Activated CD8-positive, alpha-beta memory T cell treated with anti-CD3 and anti-CD28 coated beads, Interleukin-2, amount 50 U/mL, for 48 hours (primary cell): ENCODE measurements at places on chromosomes 3 and 15.

DNA sequence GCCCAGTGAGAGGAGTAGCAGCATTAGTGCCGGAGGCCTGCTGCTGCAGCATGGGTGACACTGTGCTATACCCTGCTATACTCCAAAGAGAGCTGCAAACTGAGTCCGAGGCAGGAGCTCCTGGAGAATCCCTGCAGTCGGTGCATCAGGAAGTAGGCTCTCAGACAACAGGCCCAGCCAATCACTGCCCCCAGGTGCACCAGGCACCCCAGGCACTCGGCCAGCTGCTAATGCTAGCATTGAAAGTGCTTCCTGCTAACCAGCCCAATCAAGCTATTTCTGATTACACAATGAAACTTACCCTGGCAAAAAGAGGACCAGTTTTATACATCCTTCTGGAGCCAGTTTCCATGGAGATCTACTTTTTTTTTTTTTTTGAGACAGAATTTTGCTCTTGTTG lies 45.6 kb upstream of the IREB2 start:
- DNase-seq = no peak

GRCh38 chr3:184030536-184030935 lies 1.0 kb upstream of the HTR3D start:
- no peak for DNase-seq

DNA sequence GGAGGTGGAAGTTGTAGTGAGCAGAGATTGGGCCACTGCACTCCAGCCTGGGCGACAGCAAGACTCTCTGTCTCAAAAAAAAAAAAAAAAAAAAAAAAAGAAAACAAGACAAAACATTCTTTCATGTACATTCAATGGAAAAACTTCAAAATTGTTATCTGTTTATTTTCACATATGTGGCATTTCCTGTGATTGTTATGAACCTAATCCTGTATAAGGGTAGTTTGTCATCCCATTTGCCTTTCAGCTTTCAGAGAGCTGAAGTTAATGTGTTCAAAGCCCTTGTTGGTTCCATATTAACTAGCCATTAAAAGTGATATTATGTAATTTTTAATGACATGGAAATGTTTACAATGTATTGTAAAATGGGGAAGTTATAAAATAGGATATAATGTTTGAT lies 17.3 kb upstream of the NCK1 start:
- DNase-seq = no peak

DNA sequence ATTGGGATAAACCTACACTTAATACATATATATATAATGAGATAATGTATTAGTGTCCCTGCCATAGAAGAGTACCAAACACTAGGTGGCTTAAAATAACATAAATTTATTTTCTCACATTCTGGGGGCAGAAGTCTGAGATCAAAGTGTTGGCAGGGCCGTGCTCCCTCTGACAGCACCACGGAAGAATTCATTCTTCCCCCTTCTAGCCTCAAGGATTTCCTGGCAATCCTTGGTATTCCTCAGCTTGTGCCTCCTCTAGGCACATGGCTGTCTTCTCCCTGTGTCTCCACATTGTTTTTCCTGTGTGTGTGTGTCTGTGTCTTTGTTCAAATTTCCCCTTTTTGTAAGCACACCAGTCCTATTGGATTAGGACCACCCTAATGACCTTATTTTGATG lies 115.2 kb upstream of the AGBL1 start:
- DNase-seq = no peak

DNA sequence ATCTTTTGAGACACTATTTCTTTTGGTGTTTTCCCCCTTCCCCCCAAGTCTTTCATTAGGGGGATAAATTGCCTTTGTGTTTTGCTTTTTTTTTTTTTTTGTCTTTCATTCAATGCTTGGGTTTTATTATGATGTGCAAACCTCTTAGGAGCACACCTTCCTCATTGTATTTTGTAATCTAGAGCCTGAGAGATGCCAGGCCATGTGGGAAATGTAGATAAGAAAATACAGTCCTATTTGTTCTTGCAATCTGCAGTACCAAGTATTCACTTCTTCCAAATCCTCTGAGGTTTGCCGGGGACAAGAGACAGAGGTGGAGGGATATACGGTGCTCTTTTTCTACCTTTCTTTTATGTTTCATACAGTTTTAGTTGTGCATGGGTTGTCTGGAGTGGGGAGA lies 66.7 kb downstream of the LARS2 start:
- DNase-seq = no peak

- DNase-seq = no peak
Observed at GRCh38 chr15:100944986-100945385, 25.8 kb downstream of the LRRK1 start.

GRCh38 chr3:147122350-147122749 lies 284.0 kb downstream of the ZIC4 start:
- no peak for DNase-seq

DNA sequence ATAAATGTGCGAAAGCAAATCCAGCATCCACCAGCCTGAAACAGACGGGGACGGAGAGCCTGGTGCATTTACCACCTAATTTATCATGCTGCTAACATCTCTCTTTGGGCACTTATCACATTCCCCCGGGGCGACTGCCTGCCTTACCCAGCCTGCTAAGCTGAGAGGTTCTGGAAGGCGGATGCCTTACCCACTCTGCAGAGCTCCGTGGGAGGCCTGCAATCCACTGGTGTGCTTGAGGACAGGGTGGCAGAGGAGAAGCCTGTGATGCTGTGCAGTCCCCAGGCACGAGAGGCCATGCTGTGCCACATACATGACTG lies 25.5 kb downstream of the MGLL start:
- DNase-seq = no peak

DNA sequence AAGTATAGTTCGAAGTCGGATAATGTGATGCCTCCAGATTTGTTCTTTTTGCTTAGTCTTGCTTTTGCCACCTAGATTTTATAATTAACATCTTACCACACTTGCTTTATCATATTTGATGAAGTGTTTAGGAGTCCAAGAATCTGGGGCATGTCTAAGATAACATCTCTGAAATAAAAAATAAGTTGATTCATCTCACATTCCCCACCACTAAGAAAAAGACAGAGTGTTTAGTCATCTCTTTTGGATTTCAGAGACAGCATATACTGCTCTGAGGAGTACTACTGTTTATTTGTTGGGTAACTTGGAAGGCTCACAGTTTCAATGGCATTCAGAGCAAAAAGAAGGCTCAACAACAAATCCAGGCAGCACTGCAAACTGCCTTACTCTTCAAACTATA lies 324.2 kb upstream of the ATP11B start:
- no peak for DNase-seq

- no peak for DNase-seq
Observed at GRCh38 chr3:46928282-46928681, 48.3 kb downstream of the CCDC12 start.

DNA sequence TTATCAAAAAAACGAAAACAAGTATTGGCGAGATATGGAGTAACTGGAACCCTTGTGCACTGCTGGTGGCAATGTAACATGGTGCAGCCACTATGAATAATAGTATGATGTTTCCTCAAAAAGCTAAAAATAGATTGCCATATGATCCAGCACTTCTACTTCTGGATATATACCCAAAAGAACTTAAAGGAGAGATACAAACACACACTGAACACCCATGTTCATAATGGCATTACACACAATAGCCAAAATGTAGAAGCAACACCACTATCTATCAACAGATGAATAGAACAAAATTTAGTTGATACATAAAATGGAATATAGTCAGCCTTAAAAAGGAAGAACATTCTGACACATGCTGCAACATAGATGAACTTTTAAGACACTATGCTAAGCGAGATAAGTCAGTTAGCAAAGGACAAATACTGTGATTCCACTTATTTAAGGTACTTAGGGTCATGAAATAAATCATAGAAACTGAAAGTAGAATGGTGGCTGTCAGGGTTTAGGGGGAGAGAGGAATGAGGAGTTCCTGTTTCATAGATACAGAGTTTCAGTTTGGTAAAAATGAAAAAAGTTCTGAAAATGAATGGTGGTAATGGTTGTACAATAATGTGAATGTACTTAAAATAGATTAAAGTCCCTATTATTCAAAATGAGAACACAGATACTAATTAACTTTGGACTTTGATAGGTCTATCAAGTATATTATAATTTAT lies 59.4 kb upstream of the IMPG2 start:
- DNase-seq = no peak

DNA sequence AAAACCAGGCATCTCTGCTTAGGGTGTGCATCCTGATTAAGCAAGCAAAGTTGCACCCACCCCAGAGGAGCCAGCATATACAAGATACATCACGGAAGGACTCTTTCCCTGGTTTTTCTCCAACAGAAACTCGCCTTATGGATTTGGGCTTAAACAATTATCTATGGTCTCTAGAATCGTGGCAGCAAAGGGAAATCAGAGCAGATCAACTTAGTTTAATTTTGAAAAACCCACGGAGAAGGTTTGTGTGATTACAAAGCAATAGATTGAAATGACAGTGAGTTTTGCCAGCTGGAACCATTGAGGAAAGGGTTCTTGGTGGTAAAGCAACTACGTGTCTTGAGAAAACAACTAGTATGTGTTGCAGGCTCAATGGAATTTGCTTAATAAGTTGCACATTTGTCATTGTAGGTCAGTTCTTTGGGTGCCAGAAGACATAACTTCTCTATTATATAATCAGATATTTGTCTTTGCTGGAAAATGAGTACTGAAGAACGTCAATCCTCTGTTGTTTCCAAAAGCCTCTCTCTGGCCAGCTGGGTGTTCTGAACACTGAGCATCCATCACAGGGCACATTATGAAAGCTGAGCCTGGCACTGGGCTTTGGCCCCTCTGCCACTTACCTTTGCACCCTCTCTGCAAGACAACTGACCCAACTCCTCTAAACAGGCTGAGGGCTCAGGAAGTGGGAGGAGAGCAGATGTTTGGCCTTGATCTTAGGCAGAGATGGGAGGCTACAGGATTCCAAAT lies 75.7 kb upstream of the FBN1 start:
- no peak for DNase-seq

DNA sequence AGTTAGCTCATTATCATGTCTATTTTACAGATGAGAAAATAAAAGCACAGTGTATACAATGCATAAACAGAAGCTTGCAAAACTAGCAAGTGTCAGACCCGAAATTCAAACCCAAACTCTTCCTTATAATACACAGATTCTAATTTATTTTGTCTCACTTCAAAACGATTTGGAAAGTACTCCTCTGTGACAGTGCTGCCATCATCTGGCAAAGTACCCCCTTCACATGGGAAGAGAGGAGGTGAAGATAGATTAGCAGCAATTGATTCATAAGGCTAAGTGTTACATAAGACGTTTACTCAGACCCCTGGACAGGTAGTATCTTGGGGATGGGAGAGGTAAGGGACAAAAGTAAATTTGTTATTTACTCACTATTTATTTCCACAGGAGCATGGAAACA lies 744.0 kb upstream of the SGO1 start:
- no peak for DNase-seq

DNA sequence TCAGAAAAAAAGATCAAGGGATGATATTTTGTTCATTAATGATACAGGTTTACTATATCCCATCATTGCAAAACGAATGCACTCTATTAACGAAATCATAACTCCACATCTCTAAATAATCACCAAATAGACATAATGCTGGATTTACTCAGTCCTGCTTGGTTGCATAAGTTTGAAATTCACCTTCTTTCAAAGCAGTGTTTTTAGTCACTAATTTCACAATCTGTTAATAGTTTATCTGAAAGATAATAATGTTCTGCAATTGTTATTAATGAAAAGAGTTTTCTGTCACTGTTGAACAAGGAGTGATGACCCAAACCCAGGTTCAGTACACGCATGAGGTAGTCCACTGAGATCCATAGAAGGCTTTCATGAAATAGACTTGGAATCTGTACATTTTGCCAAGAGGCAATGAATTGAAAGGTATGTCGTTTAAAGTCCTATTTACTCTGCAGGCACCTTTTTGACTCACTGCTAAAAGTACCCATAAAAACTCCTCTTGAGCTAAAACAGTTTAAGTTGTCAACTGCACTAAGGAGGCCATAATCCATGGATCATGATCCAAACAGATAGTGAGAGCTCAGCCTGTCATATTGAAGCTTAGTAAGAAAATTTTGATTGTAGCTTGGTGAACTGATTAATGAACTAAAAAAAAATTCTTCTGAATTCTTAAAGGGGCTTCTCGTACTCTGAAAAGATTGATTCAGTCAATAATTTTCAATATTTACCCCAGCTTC lies 75.6 kb upstream of the MBNL1 start:
- DNase-seq = no peak

- no peak for DNase-seq
Observed at GRCh38 chr15:66041276-66041675, 172.0 kb downstream of the RAB11A start.

- DNase-seq = no peak
Observed at GRCh38 chr3:26084629-26085028, 294.7 kb downstream of the OXSM start.

DNA sequence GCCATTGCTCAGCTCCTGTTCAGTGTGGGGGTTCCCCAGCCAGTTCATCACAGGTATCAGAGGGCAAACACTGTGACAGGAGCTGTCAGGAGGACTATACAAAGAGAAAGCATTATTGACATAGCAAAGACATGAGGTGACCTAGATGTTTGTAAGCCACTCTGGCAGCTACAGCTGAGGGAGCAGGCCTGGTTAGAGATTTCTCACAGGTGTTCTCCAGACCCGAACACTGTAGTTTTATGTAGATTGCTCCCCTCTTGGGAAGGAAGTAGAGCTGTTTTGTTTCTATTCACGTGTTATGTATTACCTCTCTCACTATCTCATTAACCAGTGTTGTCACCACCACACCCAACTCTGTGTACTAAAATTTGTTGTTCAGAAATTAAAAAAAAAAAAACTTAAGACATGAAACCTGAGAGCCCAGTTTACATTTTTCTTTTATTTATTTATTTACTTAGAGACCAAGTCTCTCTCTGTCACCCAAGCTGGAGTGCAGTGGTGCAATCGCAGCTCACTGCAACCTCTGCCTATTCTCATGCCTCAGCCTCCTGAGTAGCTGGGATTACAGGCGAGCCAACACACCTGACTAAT lies 123.7 kb downstream of the RBPMS2 start:
- DNase-seq = no peak

DNA sequence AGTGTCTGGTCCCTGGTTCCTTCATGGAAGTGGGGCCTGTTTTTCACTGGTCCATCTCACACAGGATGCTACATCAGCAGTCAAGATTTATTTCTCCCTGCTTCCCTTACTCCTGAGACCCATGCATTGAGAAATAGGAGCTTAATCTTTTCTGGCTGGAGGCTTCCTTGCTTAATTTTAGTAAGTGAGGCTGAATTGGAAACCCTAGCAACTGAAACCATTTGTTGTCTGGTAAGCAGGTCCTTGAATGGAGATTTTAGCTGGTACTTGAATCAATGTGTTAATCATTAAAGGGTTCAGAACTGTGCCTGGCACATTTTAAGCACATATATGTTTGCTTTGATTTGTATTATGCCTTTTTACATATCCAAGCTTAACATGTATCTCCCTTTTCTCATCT lies 20.2 kb upstream of the MEF2A start:
- DNase-seq = no peak
